ENCODE measurements at places on chromosomes 5 and 9.
A peak's percentile ranks its signal among the peaks of the same experiment; 100 is the strongest.

- DNase-seq: no peak
These were observed 328.2 kb upstream of the GRAMD2B start for GRCh38 chr5:126094991-126095390.

- DNase-seq: no peak
These were observed 69.6 kb downstream of the IL31RA start for GRCh38 chr5:55920784-55921183.

- DNase-seq: no peak
These were observed 719.0 kb downstream of the PTPRD start for GRCh38 chr9:9893837-9894236.

GRCh38 chr9:112868461-112868860 is 22.2 kb downstream of the SLC46A2 start:
- DNase-seq: no peak

DNA sequence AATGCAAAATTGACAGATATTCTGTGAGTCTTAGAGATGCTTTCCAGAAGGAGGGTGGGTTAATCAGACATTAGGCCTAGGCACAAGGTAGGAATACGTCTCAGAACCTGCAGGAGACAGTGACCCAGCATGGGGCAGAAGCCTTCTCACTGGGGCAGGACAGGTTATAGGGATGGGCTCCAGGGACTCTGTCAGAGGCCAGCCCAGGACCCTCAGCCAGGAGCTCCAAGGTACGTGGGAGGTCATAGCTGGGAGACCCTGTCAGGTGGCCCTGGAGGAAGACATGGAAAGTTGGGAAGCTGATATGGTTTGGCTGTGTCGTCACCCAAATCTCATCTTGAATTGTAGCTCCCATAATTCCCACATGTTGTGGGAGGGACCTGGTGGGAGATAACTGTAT is 450.4 kb downstream of the GADD45G start:
- DNase-seq: no peak

- no peak for DNase-seq
These were observed 1.4 kb upstream of the CDKN2AIPNL start for GRCh38 chr5:134413046-134413445.

- no peak for DNase-seq
These were observed 155.0 kb downstream of the MAN2A1 start for GRCh38 chr5:109844695-109845094.

GRCh38 chr5:33346534-33346933 is 94.2 kb upstream of the TARS1 start:
- DNase-seq: no peak

GRCh38 chr5:24232041-24232440 is 412.7 kb downstream of the CDH10 start:
- no peak for DNase-seq

GRCh38 chr5:127153521-127153920 is 80.2 kb upstream of the C5orf63 start:
- no peak for DNase-seq

- no peak for DNase-seq
These were observed 662 bp downstream of the SUSD3 start for GRCh38 chr9:93059011-93059714.

GRCh38 chr9:89137542-89138462 is 40.8 kb downstream of the SHC3 start:
- peak; percentile 6 for DNase-seq

DNA sequence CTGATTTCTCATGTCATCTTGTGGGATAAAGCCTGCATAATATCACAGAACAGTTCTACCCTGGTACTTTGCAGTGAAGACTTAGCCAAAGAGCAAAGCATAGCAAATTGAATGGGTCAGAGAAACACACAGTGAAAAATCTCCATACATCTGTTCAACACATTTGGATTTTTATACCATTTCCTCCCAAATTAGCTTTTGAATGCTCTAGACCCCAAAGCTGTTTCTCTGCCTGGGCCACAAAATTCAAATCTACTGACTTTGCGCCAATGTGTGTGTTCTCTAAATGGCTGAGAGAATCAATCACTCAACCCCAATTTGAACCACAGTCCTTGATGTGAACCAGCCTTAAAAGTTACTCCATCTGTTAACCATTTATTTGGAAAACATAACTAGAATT is 236.9 kb upstream of the NFIL3 start:
- no peak for DNase-seq

GRCh38 chr5:173882632-173883031 is 5.5 kb upstream of the CPEB4 start:
- no peak for DNase-seq

- no peak for DNase-seq
These were observed 322.5 kb downstream of the CDK5RAP2 start for GRCh38 chr9:120257483-120257882.

- no peak for DNase-seq
These were observed 8.5 kb upstream of the CSNK1A1 start for GRCh38 chr5:149559706-149560105.

DNA sequence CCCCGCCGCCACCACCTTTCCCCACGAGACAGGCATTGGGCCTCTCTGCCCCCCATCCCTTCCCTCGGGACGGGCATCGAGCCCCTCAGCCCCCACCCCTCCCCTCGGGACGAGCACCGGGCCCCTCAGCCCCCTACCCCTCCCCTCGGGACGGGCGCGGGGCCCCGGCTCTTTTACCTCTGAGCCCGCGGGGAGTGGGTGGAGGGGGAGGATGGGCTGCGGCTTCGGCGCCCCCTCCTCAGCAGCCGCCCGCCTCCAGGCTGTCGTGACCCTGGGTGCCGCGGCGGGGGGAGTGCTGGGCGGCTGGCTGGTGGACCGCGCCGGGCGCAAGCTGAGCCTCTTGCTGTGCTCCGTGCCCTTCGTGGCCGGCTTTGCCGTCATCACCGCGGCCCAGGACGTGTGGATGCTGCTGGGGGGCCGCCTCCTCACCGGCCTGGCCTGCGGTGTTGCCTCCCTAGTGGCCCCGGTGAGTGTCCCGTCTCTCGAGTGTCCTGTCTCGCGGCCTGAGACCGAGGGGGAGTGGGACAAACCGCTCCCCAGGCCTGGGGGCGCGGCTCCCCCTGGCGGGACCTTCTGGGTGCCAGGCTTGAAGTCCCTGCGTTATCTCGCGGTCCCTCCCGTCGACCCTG is 791 bp downstream of the SLC2A8 start:
- no peak for DNase-seq

DNA sequence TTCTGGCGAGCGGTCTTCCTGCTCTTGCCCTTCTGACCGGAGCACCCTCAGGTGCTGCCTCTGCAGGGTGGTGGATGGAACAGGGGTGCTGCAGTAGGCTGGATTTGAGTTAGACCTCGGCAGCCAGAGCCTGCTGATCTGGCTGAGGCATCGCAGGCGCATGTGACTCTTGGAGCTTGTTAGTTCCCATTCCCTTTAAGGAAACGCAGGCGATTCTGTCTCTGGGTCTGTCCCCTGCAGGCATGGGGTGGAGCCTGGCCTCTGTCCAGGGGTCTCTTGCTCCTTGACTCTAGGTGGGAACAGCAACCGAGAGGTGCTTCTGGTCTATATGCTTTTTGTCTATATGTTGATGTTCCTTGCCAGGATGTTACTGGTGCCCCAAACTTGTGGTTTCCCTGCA is 3.1 kb downstream of the WNK2 start:
- DNase-seq: no peak

GRCh38 chr5:39755986-39756385 is 331.2 kb upstream of the DAB2 start:
- DNase-seq: no peak

- DNase-seq: no peak
These were observed 171.9 kb downstream of the GAPVD1 start for GRCh38 chr9:125433461-125434011.

GRCh38 chr5:99639905-99640304 is 711.1 kb upstream of the CHD1 start:
- no peak for DNase-seq

DNA sequence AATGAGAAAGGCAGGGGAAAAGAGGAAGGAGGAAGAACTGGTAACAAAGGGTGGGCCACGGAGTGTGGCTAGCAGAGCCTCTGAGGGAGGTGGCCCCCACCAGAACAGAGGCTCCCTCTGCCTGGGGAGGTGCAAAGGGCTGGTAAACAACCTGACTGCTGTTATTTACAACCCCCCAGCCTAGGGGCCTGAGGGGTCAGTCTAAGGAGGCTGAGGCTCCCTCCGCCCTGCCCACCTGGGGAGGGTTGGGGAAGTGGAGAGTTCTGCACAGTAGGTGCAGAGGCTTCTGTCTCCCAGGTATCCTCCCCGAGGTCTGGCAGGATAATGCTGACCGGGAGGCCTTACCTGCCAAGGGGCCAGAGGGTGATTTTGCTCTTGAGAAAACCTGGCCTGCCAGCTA is 35.6 kb upstream of the SMU1 start:
- no peak for DNase-seq

GRCh38 chr5:627840-628239 is 15.7 kb downstream of the CEP72 start:
- DNase-seq: no peak

DNA sequence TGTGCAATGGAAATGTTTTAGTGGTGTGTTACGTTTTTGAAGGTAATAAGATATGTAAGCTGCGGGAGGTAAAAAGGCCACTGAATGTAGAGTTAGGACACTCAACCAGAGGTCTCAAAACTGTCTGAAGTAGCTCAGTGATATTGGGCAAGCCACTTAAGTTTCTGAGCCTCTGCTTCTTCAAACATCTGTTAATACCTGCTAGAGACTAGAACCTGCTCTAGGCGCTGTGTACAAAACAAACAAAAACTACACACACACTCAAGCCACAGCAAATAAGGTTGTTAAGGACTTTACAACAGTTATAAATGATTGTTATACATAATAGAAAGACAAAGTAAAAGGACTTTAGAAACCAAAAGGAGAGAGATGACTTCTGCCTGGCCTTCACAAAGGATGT is 24.6 kb upstream of the FAM240B start:
- DNase-seq: no peak

GRCh38 chr5:1104327-1105006 is 7.4 kb downstream of the SLC12A7 start:
- DNase-seq: no peak

DNA sequence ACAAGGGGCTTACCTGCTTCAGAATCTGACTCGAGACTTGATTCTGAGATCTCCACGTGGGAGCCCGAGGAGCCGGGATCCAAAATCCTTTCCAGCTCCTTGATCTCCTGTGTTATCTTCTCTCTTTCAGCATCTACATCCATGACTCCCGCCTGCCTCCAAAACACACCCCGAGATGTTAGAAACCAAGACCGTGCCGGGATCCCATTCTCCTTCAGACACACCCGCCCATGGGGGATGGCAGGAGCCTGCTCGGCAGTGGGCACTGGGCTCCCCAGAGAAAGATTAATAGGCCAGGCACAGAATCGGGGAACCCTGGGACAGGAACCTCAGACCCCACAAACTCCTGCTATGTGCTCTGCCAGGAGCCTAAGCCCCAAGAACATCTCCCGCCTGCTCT is 1.7 kb downstream of the SNAPC4 start:
- DNase-seq: no peak

- no peak for DNase-seq
These were observed 25.1 kb downstream of the RAPGEF1 start for GRCh38 chr9:131714821-131715220.

GRCh38 chr5:115343855-115344254 is 47.4 kb upstream of the CCDC112 start:
- DNase-seq: no peak

DNA sequence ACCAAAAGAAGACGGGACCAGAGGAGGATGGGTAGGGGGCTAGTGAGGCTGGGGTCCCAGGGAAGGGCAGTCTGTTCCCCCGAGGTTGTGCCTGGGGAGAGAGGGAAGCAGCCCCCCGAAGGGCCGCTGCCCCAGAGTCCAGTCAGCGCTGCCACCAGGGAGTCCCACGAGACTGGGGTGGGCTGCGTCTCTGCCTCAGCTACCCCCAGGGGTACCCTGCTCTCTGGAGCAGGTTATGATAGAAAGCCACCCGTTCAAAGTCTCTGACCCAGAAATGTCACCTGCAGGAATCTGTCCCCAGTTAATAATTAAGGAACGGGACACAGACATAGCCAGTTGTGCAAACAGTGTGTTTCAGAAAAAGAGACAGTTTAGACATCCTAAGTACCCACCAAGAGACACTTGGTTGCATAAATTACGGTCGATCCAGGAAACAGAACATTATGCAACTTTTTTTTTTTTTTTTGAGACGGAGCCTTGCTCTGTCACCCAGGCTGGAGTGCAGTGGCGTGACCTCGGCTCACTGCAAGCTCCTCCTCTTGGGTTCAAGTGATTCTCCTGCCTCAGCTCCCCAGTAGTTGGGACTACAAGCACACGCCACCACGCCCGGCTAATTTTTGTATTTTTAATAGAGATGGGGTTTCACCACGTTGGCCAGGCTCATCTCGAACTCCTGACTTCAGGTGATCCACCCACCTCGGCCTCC is 10.7 kb upstream of the AGPAT2 start:
- DNase-seq: no peak

DNA sequence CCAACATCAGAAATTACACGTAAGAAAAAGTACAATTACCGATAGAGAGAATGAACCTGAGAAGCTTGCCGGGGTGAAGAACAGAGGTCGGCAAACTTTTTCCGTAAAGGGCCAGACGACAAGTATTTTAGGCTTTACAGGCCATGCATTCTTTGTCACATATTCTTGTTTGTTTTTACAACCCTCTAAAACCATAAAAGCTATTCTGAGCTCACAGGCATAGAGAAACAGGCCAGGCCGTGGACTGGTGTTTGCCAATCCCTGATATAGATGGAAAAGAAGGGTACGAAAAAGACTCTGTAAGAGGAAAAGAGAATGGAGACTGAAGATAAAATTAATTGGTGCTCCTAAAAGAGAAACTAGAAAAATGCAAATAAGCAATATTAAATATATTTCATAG is 15.4 kb downstream of the SFXN1 start:
- no peak for DNase-seq

DNA sequence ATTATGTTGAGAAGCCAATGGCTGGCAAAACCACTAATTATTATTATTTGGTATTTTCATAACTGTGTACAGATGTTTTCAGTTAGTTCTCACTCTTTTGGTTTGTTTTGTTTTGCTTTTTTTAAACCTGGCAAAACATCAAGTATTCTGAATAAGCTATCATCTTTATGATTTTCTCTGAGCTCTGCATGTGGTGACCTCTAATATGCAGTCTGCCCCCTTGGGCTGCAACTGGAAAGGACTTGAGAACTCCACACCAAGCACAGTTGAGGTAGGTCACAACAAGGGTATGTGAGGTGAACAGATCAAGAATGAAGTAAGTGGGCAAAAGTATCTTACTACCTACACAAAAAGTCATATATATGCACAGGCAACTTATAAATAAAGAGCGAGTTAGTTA is 202.2 kb downstream of the NFIB start:
- no peak for DNase-seq

All from stimulated activated CD4-positive, alpha-beta T cell treated with anti-CD3 and anti-CD28 coated beads, Interleukin-4, amount 100 ng/mL, for 48 hours (primary cell).